ENCODE measurements at places on chromosomes 12 and 14.

- H3K4me1 ChIP-seq: peaks cover 65% of the 10 kb centered on the region
Observed at GRCh38 chr14:88013750-88014349, 8.9 kb downstream of the GPR65 start.

- H3K4me1 ChIP-seq: peaks cover 13% of the 10 kb centered on the region
- peaks cover 47% of the 10 kb centered on the region for H3K27me3 ChIP-seq
- H3K27ac ChIP-seq: no peak overlapping the region
- peak overlapping the region; percentile 53 for H3K4me3 ChIP-seq
- H3K36me3 ChIP-seq: no peaks in the 10 kb centered on the region
- no peak for DNase-seq
Observed at GRCh38 chr12:131829356-131829747, 1.2 kb downstream of the MMP17 start.

GRCh38 chr14:89652352-89652751 lies 235.3 kb upstream of the FOXN3 start:
- no peak overlapping the region for H3K27ac ChIP-seq
- peaks cover 32% of the 10 kb centered on the region for H3K4me1 ChIP-seq
- DNase-seq: no peak
- peaks cover 4% of the 10 kb centered on the region for H3K36me3 ChIP-seq
- H3K27me3 ChIP-seq: no peaks in the 10 kb centered on the region

DNA sequence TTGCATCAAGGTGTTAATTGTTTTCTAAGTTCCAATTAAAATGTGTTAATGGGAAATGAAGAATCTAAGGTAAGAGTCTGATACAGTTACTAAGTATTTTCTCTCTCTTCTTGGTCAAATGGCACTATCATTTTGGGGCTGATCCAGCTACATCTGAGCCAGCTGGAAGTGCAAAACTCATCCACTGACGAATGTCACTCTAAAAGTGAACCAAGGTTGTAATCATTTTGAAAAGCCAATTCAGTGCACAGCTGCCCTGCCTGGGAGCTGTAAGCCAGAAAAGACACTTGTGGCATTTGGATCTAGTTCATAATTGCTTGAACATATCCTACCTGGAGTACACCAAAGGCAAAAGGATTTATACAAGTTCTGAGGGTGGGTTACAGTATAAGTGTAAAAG lies 1011.3 kb downstream of the AACS start:
- no peaks in the 10 kb centered on the region for H3K27me3 ChIP-seq
- H3K36me3 ChIP-seq: no peaks in the 10 kb centered on the region
- no peaks in the 10 kb centered on the region for H3K4me1 ChIP-seq

DNA sequence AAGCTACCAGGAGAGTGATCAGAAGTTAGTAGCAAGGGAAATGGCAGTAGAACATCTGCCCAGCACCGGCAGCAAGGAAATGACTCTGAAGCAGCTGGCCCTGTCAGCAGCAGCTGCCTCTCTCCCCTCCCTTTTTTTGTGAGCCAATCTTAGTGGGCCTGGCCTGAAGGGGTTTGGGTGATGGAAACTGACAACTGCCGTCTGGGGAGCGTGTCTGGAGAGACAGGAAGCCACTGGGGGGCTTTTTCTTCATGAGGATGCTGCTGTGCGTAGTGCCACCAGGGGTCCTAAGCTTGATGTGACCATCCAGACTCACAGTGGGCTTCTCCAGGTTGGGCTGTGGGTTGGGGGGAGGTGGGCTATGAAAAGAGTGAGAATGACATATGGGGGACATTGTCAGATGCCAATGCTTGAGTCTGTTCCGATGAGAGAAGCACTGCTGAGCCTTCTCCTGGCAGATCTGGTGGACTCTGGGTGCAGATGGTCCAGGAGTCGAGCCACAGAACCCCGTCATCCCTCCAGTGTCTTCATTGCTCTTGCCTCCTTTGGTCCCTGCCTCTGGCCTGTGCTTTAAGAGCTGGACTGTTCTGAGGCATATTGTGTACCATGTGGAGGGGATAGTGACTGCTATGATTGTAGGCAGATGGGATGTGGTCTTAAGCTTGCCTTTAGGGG lies 87.6 kb upstream of the HIF1A start:
- no peaks in the 10 kb centered on the region for H3K36me3 ChIP-seq
- DNase-seq: peak; percentile 54
- H3K27me3 ChIP-seq: peaks cover 2% of the 10 kb centered on the region
- peaks cover 11% of the 10 kb centered on the region for H3K4me1 ChIP-seq
- no peak overlapping the region for H3K27ac ChIP-seq
- no peak overlapping the region for H3K4me3 ChIP-seq

DNA sequence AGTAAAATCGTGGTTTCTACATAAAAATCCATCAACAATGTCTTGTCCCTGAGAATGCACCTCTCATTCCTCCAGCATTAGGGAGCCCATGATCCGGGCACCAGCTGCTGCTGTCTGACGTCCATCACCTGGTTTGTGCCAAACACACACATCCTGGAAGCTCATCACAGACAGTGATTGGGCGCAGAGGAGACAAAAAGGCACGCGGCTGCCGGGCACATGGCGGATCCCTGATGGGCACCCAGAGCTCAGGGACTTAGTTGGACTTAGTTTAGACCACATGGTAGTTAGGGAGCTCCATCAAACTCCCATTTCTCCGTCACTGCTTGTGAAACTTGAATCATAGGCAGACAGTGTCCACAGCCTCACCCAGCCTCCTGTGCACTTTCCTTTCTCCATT lies 1059.3 kb downstream of the TMEM121 start:
- peaks cover 4% of the 10 kb centered on the region for H3K4me1 ChIP-seq
- DNase-seq: no peak
- no peaks in the 10 kb centered on the region for H3K36me3 ChIP-seq
- H3K27ac ChIP-seq: no peak overlapping the region
- H3K27me3 ChIP-seq: no peaks in the 10 kb centered on the region

DNA sequence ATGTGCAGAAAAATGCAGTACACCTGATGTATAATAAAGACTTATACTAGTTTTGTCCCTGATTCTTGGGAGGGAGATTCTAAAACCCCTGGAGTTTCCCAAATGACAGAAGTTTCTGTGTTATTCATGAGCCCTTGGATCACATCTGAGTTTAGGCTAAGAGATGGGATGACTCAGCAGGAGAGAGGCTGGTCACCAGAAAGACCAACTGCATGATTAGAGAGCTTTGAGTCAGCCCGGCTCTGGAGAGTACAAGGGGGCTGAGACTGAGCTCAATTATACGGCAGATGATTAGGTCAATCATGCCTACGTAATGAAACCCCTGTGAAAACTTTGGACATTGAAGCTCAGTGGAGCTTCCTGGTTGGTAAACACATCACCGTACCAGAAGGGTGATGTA lies 174.2 kb downstream of the SSPN start:
- H3K36me3 ChIP-seq: no peaks in the 10 kb centered on the region
- H3K4me1 ChIP-seq: no peaks in the 10 kb centered on the region
- no peak overlapping the region for H3K27ac ChIP-seq
- H3K4me3 ChIP-seq: no peak overlapping the region
- DNase-seq: no peak

DNA sequence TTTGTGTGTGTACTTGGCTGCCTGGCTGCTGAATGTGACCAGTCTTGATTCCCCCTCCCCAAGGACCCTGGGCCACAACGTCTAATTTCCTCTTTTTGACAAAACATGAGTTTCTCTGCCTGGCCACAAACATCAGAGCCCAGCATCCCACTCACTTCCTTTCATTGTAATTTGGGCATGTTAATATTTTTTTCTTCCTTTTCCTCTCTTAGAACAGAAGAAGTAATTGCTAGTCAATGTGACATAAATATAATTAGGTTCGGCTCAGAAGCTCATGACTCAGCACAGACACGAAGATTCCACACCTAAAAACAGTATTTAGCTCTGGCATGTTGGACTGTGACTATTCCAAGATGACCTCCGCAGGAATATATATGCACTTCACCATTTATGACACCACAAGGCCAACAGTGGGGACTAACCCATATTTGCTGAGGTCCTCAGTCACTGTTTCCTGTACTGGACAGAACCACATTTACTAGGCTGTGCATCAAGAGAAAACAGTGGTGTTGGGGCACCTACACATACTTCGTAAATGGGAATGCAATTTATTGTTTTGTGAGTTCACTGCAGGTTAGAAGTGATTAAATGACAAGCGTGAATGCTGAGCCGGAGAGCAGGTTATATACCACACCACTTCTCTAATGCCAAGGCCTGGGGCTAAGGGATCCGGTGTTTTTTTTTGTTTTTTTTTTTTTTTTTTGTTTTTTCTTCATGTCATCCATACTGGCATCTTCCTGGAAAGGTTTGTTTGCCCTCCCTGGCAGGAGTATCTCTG lies 4.2 kb downstream of the GSG1 start:
- H3K27ac ChIP-seq: peak overlapping the region; percentile 57
- H3K27me3 ChIP-seq: no peaks in the 10 kb centered on the region
- DNase-seq: peak; percentile 17
- peaks cover 55% of the 10 kb centered on the region for H3K4me1 ChIP-seq
- no peak overlapping the region for H3K4me3 ChIP-seq

DNA sequence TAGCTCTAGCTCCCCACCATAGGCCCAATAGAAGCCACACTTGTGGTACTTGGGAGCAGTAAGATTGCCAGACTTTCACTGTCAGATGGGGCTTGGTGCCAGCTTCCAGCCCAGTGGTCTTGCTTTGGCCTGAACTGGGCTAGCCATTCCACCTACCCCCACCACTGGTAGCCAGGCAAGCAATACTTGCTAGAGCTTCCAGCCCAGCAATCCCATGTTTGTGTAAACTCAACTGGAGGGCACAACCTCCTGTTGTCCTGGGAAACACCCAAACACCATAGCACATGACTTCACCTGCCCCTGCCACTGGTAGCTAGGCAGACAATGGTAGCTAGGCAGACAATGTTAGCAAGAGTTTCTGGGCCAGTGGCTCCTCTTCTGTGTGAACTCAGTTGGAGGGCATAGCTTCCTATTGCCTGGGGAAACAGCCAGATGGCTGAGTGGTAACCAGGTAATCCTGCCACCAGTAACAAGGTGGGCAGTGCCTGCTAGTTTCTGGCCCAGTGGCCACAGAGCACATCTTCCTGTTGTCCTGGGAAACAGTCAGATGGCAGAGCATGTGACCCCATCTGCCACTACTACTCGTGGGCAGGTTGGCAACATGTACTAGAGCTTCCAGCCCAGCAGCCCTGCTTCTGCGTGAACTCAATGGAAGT lies 5.6 kb upstream of the OR6C76 start:
- H3K36me3 ChIP-seq: no peaks in the 10 kb centered on the region
- H3K4me3 ChIP-seq: no peak overlapping the region
- peaks cover 40% of the 10 kb centered on the region for H3K27me3 ChIP-seq
- DNase-seq: no peak
- no peaks in the 10 kb centered on the region for H3K4me1 ChIP-seq
- H3K27ac ChIP-seq: no peak overlapping the region

- no peaks in the 10 kb centered on the region for H3K36me3 ChIP-seq
- no peaks in the 10 kb centered on the region for H3K27me3 ChIP-seq
- peak overlapping the region; percentile 27 for H3K27ac ChIP-seq
Observed at GRCh38 chr14:100025111-100025510, 40.1 kb upstream of the EVL start.

- H3K4me1 ChIP-seq: peaks cover 32% of the 10 kb centered on the region
- H3K36me3 ChIP-seq: peaks cover 10% of the 10 kb centered on the region
- H3K4me3 ChIP-seq: peak overlapping the region; percentile 24
- DNase-seq: no peak
- H3K27ac ChIP-seq: no peak overlapping the region
Observed at GRCh38 chr12:2893007-2893406, 2.3 kb downstream of the TULP3 start.

DNA sequence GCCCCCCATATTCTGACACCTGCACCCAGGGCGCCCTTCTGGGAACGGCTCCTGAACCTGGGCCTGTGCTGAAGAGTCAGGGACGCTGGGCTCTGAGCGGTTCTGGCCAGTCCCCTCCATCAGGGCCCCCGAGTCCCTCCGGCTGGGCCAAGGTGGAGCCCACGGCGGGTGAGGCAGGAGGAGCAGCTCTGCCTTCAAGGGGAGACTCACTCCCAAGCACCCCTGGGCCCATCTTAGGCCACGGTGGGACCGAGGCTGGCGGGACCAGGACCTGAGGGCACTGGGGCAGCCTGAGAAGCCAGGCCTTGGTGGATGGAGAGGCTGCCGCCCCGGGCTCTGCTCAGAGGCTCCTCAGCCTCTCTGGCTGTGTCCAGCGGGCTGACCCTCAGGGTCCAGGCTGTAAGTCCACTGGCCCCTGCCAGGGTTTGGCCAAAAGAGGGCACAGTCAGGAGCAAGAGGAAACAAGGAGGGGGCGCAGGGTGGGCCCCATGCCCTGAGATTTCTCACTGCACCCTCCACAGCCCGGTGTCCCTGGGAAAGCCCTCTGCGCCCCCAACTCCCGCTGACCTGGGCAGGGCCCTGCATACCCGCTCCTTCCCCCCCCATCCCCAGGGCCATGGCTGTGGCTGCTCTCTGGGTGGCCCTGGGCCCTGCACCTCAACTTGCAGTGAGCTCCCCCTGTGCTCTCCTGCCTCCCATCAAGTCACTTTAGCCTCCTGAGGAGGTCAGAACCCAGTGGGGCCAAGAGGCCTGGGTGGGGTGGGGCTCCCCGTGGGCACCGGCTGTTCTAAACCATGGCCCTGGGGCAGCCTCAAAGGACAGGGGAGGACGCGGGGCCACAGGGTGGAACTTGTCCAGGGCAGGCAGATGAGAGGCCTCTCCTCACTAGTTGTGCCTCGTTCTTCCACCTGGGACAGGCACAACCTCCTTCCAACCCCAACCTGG lies 266.4 kb upstream of the SFSWAP start:
- H3K4me1 ChIP-seq: no peaks in the 10 kb centered on the region
- no peak overlapping the region for H3K27ac ChIP-seq
- DNase-seq: no peak
- no peak overlapping the region for H3K4me3 ChIP-seq
- no peaks in the 10 kb centered on the region for H3K36me3 ChIP-seq

DNA sequence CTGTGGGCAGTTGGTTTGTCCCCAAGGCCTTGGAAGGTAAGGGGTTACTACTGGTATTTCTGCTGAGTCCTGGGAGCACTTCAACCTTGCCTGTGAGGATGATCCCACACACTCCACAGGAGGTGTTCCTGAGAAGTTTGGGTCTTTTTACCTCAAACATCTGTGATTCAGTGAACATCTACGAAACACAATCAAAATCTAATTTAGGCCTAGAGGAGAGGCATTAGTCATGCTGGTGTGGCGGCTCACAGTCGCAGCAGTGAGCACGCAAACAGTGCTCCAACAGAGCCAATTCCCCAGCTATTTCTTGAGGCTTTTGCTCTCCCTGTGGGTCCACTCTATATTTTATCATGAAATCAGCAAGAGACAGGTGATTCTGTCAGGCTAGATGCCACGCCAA lies 107.6 kb downstream of the APAF1 start:
- peaks cover 6% of the 10 kb centered on the region for H3K27me3 ChIP-seq
- no peak for DNase-seq
- no peak overlapping the region for H3K27ac ChIP-seq
- peaks cover 3% of the 10 kb centered on the region for H3K4me1 ChIP-seq
- H3K36me3 ChIP-seq: no peaks in the 10 kb centered on the region
- H3K4me3 ChIP-seq: no peak overlapping the region

DNA sequence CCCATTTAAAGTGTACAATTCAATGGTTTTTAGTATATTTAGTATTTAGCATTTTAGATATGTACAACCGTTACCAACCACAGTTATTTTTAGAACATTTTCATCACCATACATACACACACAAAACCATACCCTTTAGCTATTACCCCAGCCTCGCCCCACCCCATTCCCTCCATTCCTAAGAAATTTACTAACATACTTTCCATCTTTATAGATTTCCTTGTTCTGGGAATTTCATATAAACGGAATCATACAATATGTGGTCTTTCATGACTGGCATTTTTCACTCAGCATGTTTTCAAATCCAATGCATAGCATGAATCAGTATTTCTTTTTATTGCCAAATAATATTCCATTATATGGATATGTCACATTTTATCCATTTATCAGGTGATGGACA lies 101.5 kb downstream of the TAOK3 start:
- no peaks in the 10 kb centered on the region for H3K27me3 ChIP-seq
- no peak overlapping the region for H3K27ac ChIP-seq
- H3K4me1 ChIP-seq: peaks cover 16% of the 10 kb centered on the region
- no peak overlapping the region for H3K4me3 ChIP-seq
- no peaks in the 10 kb centered on the region for H3K36me3 ChIP-seq

All from activated CD8-positive, alpha-beta T cell treated with anti-CD3 and anti-CD28 coated beads for 36 hours (primary cell).